ENCODE measurements at places on chromosomes 1 and 21. TPM values are rescaled to one million over a fixed set of nuclear protein-coding genes. Genes with fewer than 3 reads are reported as not detected.

Gene LORICRIN
- not detected for total RNA-seq

Gene CELA3A
- total RNA-seq, result not detected

Gene REN
- total RNA-seq, result not detected

Gene IGSF9
- not detected for total RNA-seq

Gene CRB1
- 0.66 TPM for total RNA-seq

Gene MPL
- not detected for total RNA-seq

Gene PHTF1
- total RNA-seq, result 17.5 TPM

Gene FALEC
- not detected for total RNA-seq

Gene OR10Z1
- not detected for total RNA-seq

Gene TEDDM1
- not detected for total RNA-seq

Gene OR2T29
- total RNA-seq, result not detected

Gene RYR2
- 0.16 TPM for total RNA-seq

Gene HPCAL4
- total RNA-seq, result not detected

Gene CFHR5
- total RNA-seq, result not detected

Gene SYPL2
- total RNA-seq, result 0.82 TPM
